ENCODE measurements at places on chromosomes 1 and 21.
A peak's percentile ranks its signal among the peaks of the same experiment; 100 is the strongest.

DNA sequence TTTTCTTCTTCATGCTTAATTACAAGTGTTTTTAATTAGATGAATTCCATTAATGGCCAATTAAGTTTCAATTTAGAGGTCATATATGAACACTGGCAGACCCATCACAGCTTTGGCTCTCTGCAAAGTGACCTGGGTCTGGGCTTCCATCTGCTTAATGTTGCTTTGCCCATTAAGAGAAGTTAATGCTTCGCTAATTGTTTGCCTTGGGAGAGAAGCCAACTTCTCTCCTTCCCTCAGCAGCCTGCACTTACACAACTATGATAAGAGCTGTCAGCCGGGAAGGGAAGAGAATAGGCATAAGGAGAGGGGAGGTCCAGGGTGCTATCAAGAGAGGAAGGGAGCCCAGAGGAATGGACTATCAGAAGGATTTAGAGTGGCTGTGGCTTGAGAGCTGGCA is 29.0 kb upstream of the CCDC190 start:
- DNase-seq, result no peak

DNA sequence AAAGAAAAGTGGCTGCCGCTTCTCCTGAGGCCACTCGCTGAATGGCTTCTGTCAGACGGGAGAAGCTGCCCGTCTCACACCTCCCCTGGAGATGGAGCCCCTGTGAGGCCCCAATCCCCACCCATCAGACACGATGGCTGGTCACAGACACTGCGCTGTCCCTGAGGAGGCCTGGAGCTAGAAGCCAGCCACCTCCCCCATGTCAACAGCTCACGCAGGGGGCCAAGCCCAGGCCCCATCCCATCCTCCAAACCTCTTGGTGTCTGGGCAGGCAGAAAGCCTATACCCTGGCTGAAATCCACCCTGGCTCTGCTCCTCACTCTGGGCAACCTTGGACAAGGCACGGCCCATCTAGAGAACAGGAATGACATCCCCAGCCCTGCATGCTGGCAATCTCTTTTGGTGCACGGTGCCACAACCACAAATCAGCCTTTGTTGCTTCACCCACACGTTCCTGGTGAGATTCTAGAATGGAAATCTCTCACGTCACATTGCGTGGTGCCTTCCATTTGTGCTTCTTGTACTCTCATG is 273.9 kb upstream of the VAMP3 start:
- DNase-seq, result no peak

GRCh38 chr1:200737647-200738291 is 924 bp upstream of the CAMSAP2 start:
- DNase-seq, result no peak

DNA sequence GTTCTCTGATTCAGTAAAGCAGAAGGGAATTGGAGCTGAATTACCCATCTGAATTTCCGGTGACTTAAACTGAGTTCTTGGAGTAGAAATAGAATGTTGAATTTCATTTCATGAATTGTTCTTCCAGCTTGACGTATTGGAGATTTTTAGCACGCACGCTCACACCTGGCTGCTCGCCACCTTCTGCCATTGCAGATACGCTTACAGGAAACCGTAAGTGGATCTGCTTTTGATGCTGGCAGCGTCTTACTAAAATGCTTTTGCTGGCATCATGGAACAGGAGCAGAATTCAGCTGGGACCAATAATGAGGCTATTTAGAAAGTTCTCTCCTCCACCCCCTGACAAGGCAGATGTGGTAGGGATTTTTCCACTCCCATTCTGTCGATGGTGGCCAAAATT is 17.7 kb upstream of the ELAVL4 start:
- DNase-seq, result no peak

DNA sequence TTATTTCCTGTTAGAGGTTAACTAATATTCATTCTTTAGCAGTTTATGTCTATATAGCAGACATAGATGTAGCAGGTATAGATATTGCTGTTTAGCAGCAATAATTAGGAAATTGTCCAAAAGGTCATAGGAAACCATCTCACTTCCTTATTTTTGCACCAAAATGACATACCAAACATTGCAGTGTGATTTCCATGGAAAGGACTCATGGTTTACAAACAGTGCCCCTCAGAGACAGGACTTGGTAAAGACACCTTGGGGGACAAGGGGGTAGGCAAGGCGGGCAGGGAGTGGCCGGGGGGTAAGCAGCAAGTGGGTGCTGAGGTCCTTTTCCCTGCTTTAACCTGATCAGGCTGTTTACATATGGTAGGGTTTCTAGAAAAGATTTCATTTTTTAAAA is 30.5 kb downstream of the BATF3 start:
- DNase-seq, result peak; percentile 50

GRCh38 chr1:230611128-230611877 is 31.0 kb upstream of the COG2 start:
- DNase-seq, result no peak

- no peak for DNase-seq
Measured at GRCh38 chr1:20323613-20323920, 32.9 kb downstream of the VWA5B1 start.

DNA sequence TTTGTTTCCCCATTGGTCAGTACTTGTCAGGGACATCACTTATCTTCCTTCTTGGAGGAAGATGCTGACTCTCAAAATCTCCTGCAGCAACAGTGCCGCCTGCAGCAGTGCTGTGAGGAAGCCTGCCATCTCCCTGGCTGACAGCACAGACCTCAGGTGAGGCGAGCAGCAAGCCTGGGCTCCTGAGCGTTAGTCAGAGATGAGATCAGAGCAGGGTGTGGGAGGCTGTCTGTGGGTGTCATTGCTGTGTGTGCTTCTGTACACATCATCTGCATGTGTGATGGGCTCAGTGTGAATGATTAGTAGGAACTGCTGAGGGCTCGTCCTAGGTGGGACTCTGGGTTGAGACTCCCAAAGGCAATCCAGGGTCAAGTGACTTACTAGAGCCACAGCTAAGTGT is 6.1 kb downstream of the STRIP1 start:
- no peak for DNase-seq

GRCh38 chr1:217891966-217892365 is 260.8 kb downstream of the SPATA17 start:
- no peak for DNase-seq

DNA sequence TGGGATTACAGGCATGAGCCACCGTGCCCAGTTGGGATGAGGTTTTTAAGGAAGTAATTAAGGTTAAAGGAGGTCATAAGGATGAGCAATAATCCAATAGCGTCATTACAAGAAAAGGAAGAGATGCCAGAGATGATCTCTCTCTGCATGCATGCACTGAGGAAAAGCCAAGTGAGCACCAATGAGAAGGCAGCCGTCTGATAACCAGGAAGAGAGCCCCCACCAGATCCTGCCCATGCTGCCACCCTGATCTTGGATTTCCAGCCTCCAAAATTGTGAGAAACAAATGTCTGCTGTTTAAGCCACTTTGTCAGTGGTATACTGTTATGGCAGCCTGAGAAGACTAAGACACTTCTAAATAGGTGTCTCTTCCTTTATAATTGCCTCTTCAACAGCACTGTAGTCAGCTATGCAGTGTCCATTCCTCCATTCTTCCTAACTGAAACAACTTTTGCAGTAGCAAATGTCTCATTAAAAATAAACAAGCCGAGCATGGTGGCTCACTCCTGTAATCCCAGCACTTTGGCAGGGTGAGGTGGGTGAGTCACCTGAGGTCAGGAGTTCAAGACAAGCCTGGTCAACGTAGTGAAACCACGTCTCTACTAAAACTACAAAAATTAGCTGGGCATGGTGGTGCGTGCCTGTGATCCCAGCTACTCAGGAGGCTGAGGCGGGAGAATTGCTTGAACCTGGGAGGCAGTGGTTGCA is 216.2 kb upstream of the RUNX1 start:
- no peak for DNase-seq

GRCh38 chr1:185156288-185156853 is 382 bp downstream of the TRMT1L start:
- no peak for DNase-seq

DNA sequence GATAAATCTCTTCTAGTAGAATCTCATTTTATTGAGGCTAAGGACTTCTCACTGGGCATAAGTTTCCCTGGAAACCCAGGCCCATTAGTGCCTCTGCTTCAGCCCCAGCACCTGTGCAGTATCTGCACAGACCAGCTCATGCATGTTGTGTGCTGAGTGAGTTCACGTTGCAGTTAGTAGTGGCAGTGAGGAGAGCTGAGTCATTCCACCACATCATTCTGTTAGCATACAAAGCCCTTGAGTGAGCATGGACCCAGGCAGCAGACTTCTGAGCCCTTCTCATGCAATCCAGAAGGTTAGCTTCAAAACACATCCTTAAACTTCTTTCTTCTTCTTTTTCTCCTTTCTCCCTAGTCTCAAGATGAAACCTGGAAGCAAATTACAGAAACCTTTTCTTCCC is 45.8 kb upstream of the NTPCR start:
- no peak for DNase-seq

GRCh38 chr1:207020065-207020708 is 12.4 kb downstream of the C1orf116 start:
- no peak for DNase-seq

DNA sequence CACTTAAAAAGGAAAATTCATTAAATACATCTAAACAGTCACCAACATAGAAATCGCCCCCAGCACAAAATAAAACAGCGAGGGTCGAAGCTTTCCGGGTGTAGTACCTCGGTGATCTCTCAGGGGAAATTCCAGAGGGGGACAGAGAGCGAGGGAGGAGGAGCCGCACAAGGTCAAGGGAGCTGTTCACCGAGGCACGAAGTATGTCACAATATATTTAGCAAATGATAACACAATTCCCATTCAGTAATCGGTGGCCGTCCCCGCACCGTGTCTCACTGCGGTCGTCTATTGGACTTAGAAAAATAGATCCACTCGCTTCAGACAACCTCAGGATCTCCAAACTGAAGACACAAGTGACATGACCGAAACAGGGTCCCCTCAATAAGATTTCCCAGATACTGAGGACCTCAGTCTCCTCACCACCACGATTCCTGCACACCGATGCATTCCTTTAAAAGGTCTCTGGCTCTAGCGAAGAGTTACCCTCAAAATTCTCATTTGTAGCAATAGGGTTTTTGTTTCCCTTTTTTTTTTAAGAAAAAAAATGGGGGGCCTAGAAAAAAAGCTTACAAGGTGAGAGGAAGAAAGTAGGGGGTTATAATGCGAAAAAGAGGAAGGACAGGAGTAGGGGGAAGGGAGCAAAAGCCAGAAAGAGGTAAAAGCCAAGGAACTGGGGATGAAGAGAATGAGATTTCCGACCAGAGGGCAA is 1.1 kb downstream of the LPGAT1 start:
- DNase-seq, result no peak

- DNase-seq, result no peak
Measured at GRCh38 chr1:125118147-125118993, 3933.6 kb downstream of the SRGAP2C start.

- DNase-seq, result no peak
Measured at GRCh38 chr1:169985757-169986156, 88.7 kb downstream of the KIFAP3 start.

GRCh38 chr1:213041443-213041842 is 9.6 kb upstream of the RPS6KC1 start:
- DNase-seq, result no peak

- DNase-seq, result no peak
Measured at GRCh38 chr21:30577766-30578165, 12.4 kb downstream of the KRTAP22-2 start.

GRCh38 chr1:9165396-9165795 is 36.5 kb upstream of the GPR157 start:
- no peak for DNase-seq

DNA sequence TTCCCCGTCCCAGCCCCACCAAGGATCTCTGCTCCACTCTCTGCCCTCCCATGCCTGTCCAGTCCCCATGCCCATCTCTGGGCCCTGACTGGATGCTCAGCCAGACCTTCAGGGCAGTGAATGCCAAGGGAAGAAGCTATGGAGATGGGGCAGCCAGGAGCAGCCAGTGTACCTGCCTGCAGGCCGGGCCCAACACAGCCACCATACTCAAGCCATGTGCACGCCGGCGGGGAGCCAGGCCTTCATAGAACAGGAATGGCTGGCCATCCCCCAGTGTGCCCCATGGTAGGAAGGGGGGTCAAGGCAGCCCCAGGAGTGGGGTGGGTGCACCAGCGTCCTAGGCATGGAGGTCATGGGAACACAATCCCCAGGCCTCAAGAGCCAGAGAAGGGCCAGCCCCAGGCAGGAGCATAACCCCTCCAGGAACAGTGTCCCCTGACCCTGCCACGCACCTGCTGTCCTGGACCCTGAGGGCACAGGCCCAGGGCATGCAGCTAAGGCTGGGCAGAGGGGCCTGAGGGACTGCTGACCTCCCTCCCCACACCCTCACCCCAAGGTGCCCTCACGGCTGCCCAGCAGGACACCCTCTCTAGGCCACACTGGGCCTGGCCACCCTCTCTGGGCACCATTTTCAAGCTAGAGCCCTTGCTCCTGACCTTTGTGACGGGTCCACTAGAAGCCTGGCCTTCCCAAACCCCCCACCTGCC is 20.3 kb upstream of the ARF1 start:
- no peak for DNase-seq

DNA sequence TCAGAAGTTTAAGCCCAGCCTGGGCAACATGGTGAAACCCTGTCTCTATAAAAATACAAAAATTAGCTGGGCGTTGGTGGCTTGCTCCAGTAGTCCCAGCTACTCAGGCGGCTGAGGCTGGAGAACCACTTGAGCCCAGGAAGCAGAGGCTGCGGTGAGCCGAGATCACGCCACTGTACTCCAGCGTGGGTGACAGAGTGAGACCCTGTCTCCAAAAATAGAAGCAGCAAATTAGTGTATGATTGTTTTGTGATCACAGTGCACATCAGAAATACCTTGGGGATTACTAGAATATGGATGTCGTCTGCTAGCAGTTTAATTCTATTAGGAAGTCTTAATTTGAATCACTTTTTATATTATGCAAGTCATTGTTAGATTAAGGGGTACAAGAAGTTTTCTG is 59.0 kb downstream of the ZBTB17 start:
- DNase-seq, result no peak

DNA sequence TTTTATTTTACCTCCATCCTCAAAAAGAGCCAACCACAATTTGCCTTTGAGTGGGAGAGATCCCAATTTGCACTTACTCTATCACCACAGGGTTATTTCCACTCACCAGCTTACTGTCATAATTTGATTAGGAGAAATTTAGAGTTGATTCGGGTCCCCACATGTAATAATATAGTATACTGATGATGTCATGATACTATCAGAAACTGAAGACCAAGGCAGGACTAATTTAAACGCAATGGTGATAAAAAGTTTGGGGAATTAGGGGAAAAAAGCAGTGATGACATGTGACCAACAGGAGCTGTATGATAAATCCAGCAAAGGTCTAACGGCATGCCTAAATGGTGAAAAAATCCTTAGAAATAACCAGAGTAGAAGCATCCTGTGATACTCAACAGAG is 54.4 kb downstream of the TRIM33 start:
- no peak for DNase-seq

DNA sequence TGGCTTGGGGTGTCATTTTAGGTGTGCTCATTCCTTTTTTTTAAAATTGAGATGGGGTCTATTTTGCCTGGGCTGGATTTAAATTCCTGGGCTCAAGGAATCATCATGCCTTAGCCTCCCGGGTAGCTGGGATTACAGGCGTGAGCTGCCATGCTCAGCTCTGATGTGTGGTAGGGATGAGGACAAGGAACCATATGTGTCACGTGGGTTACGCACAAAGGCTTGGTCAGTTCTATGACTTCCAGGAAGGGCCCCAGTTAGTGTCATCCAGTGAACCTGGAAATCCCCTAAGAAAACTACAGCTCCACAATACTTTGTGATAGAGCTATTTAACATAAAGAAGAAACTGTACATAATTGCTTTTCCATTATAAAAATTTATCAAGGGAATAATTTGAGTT is 6.7 kb upstream of the METTL25B start:
- DNase-seq, result no peak
